ENCODE measurements at places on chromosomes 16 and 17. TPM values are rescaled to one million over a fixed set of nuclear protein-coding genes. Genes with fewer than 3 reads are reported as not detected.

Gene PTGES3L
- 0.44 TPM for total RNA-seq

Gene CTF1
- 2.6 TPM for total RNA-seq

Gene HBQ1
- not detected for total RNA-seq

Gene TEDC2
- 1.0 TPM for total RNA-seq

Gene ZFPM1
- 0.32 TPM for total RNA-seq

Gene MYL4
- total RNA-seq: not detected

Gene SPATA20
- total RNA-seq: 58.4 TPM

Gene CNTNAP1
- total RNA-seq: 1.8 TPM

Gene ALKBH5
- total RNA-seq: 80.0 TPM

Gene ALOX12
- not detected for total RNA-seq

Gene PLEKHM1
- total RNA-seq: 49.0 TPM

Gene CES1
- 22.0 TPM for total RNA-seq

- no peak for DNase-seq
- H3K4me3 ChIP-seq: no peak overlapping the region
- H3K36me3 ChIP-seq: no peaks in the 10 kb centered on the region
- no peaks in the 10 kb centered on the region for H3K4me1 ChIP-seq
Observed at GRCh38 chr17:13387952-13388351, 213.8 kb downstream of the HS3ST3A1 start.

DNA sequence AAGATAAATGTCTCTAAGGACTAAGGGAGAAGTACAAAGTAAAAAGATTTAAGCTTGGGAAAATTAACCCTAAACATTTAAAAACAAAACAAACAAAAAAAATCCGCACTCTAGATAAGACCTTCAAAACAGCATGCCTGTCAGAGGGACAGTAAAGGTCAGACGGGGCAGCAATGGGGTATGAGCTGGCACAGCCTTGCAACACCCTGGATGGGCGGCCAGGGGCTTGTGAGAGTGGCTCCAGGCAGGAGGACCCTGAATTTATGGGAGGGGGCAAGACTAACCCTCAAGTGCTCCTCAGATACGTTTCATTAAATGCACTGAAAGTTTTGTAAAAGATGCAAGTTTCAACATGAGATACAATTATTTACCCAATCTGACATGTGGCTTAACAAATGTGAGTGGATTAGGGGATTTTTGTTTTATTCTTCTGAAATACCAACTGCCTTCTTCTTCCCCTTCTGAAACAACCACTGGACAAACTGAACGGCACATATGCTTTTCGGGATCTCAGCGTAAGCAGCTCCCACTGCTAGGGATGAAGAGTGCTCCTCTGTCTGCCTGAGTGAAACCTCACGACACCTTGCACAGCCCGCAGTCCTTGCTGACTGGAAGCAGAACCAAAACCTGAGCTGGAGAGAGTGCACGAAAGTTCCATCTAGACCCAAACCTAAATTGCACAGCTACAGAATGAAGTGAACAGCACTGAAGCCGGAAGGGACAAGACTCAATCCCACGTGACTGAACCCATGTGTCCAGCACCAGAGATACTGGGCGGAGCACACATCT is 128.4 kb downstream of the ANKRD11 start:
- no peaks in the 10 kb centered on the region for H3K27me3 ChIP-seq
- DNase-seq: no peak
- no peak overlapping the region for H3K4me3 ChIP-seq
- H3K36me3 ChIP-seq: no peaks in the 10 kb centered on the region
- H3K27ac ChIP-seq: peak overlapping the region; percentile 40
- H3K4me1 ChIP-seq: peaks cover 40% of the 10 kb centered on the region

DNA sequence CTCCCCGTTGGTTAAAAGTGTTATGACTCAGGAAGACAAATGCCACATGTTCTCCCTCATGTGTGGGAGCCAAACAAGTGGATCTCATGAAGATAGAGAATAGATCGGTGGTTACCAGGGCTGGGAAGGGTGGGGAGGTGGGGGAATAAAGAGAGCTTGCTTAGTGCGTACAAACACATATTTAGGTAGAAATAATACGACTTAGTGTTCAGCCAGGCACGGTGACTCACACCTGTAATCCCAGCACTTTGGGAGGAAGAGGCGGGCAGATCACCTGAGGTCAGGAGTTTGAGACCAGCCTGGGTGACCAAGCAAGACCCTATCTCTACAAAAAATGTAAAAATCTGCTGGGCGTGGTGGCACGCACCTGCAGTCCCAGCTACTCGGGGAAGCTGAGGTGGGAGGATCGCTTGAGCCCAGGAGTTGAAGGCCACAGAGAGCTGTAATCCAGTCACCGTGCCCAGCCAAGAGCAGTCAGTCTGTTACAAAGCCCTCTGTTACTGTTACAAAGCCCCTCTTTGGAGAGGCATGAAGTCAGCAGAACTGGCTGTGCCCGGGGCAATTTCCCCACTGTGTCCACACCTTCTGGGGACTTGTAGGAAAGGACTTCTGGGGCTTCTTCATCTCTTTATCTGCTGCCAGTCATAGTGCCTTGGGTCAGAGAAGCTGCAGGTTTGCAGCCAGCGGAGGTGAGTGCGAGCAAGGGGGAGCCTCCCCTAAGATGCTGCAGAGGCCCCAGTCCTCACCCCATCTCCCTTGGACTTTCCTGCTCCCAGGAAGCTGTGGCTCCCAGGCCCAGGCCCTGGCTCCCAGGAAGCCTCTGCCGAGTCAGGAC is 4.3 kb upstream of the ALDH3A1 start:
- no peak for DNase-seq
- peak overlapping the region; percentile 85 for H3K27ac ChIP-seq
- H3K36me3 ChIP-seq: no peaks in the 10 kb centered on the region
- no peaks in the 10 kb centered on the region for H3K4me1 ChIP-seq

- H3K4me3 ChIP-seq: no peak overlapping the region
- no peaks in the 10 kb centered on the region for H3K36me3 ChIP-seq
- no peak overlapping the region for H3K27ac ChIP-seq
- H3K4me1 ChIP-seq: no peaks in the 10 kb centered on the region
Observed at GRCh38 chr17:40841246-40841645, 18.8 kb upstream of the KRT10 start.

DNA sequence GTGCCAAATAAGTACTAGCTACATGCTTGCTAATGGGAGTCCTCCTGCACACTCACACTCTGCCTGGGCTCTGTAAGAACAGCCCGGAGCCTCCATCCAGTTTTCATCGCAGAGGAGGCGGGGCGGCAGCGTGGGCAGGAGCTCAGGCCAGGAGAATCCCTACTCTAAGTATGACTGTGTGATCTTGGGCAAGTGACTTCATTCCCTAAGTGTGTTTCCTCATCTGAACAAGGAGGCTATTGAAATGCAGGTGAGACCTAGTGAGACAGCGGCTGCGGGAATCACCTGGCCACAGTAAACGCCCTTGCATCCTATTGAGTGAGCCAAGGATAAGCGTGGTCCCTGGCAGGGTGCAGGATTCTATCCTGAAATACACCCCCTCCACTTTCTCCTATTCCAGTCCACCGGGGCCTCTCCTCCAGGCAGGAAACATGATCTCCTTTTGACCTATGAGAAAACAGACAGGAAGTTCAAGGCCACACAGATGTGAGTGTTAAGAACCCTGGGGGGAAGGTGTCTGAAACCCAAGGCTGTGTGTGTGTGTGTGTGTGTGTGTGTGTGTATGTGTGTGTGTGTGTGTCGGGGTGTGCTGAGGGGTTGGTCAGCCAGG is 5.2 kb upstream of the RAI1 start:
- peak; percentile 79 for DNase-seq
- H3K36me3 ChIP-seq: no peaks in the 10 kb centered on the region
- no peak overlapping the region for H3K4me3 ChIP-seq
- H3K27ac ChIP-seq: peak overlapping the region; percentile 53

DNA sequence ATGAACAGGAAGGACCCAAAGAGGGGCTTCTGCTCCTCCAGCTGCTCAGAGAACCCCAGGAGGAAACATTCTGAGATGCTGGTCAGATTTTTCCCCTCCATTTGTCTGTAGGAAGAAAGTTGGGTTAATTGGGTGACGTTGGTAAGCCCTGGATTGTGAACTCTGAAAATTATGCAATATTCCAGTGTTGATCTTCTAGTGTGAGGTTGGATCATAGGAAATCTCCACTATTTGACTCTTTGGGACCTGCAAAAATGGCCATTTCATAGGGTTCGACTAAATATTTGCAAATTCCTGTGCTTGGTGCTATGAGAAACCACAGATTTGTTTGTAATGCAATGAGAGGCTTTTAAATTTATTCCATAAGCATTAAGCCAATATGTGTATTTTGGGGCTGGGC is at the start of gene OR1G1:
Gene OR1G1, minus strand, starts transcription at position 101 of the 400 bp plus-strand sequence. Its CDS starts 0 bp downstream, at position 101.
- H3K27me3 ChIP-seq: peaks cover 12% of the 10 kb centered on the region
- H3K4me1 ChIP-seq: no peaks in the 10 kb centered on the region
- no peak within 1 kb of the TSS for H3K4me3 ChIP-seq
- H3K36me3 ChIP-seq: no peaks in the 10 kb centered on the region
- DNase-seq: no peak
- no peak within 1 kb of the TSS for H3K27ac ChIP-seq

DNA sequence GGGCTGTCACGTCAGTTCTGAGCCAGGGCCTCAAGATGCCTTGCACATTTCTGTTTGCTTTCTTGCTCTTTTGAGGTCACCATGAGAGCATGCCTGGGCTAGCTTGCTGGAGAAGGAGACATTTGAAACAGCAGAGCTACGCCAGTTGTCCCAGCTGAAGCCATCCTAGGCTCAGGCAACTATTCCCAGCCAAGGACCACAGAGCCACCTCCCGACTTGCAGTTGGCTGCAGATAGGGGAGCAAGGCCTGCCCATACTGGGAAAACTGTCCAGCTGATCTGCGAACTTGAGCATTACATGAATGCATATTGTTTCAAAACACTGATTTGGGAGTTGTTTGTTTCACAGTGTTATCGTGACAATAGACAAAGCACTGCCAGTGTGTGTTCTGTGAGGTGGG is 340.8 kb downstream of the XYLT1 start:
- no peak overlapping the region for H3K4me3 ChIP-seq
- no peaks in the 10 kb centered on the region for H3K36me3 ChIP-seq
- no peaks in the 10 kb centered on the region for H3K4me1 ChIP-seq
- no peak for DNase-seq
- no peaks in the 10 kb centered on the region for H3K27me3 ChIP-seq
- H3K27ac ChIP-seq: no peak overlapping the region

DNA sequence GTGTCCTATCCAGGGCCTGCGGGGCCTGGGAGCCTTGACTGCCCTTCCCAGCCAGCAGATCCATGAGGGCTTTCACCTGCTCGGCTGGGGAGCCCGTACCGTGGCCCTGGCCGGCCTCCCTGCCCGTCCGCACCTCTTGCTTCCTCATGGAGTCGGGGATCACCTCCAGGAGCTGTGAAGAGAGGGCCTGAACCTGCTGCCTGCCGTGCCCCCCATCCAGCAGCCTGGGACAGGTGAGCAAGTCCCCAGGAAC is 12.4 kb downstream of the NLRC3 start:
- H3K27ac ChIP-seq: no peak overlapping the region
- H3K27me3 ChIP-seq: no peaks in the 10 kb centered on the region
- no peaks in the 10 kb centered on the region for H3K36me3 ChIP-seq
- no peaks in the 10 kb centered on the region for H3K4me1 ChIP-seq
- DNase-seq: no peak
- H3K4me3 ChIP-seq: no peak overlapping the region

DNA sequence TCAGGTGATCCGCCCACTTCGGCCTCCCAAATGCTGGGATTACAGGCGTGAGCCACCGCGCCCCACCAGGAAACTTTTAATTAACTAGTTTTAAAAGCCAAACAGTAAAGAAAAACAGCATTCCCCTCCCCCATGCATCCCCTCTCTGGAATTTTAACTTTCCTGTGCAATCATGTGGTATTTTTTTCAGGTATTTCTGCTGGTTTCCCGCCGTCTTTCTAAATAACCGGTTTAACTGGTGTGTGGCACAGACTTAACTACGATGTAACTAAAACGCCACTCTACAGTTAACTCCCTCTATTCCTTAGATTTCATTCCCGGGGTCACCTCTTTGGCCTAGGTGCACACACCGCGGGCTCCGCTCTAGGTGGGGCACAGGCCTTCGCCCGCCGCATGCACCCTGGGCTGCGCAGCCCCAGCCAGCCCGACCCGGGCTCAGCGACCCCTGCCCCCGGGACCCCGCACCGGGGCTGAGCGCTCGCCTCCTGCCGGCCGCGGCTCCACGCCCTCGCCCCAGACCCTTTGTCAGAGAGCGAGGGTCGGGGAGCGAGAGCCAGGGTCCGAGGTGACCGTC is 15.1 kb upstream of the UTP6 start:
- H3K4me1 ChIP-seq: no peaks in the 10 kb centered on the region
- H3K4me3 ChIP-seq: no peak overlapping the region
- DNase-seq: no peak
- no peaks in the 10 kb centered on the region for H3K36me3 ChIP-seq

- DNase-seq: no peak
- H3K4me3 ChIP-seq: no peak overlapping the region
- no peaks in the 10 kb centered on the region for H3K36me3 ChIP-seq
- H3K27ac ChIP-seq: no peak overlapping the region
- H3K27me3 ChIP-seq: no peaks in the 10 kb centered on the region
Observed at GRCh38 chr17:22435231-22435974, 743.1 kb downstream of the KCNJ18 start.

- no peaks in the 10 kb centered on the region for H3K27me3 ChIP-seq
- no peaks in the 10 kb centered on the region for H3K36me3 ChIP-seq
- no peaks in the 10 kb centered on the region for H3K4me1 ChIP-seq
- DNase-seq: peak; percentile 61
Observed at GRCh38 chr17:11644265-11645212, 46.3 kb downstream of the DNAH9 start.

GRCh38 chr17:67615011-67615561 is 102.7 kb upstream of the NOL11 start:
- DNase-seq: no peak
- H3K4me3 ChIP-seq: no peak overlapping the region
- peak overlapping the region; percentile 20 for H3K27ac ChIP-seq

- no peak for DNase-seq
- H3K27me3 ChIP-seq: no peaks in the 10 kb centered on the region
- H3K4me1 ChIP-seq: no peaks in the 10 kb centered on the region
- H3K4me3 ChIP-seq: no peak overlapping the region
- no peaks in the 10 kb centered on the region for H3K36me3 ChIP-seq
Observed at GRCh38 chr16:79137426-79137939, 463.1 kb downstream of the MAF start.

DNA sequence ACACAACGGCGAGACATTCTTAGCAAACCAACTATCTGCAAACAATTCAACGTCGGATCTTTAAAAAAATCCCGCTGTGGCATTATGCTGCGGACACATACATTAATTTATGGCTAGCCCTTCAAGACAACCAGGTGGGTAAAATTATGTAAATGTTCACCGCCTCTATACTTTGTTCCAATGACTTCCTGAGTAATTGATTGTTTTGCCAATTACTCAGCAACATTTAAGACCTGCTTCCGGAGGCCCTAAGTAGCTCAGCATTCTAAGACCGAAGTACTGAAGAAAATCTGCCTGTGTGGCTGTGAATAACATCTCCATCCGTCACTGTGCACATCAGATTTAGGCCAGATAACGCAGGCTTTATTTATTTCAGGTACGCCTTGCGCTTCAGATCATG is 23.3 kb downstream of the QPRT start:
- no peak for DNase-seq
- H3K4me3 ChIP-seq: no peak overlapping the region
- no peaks in the 10 kb centered on the region for H3K36me3 ChIP-seq
- H3K4me1 ChIP-seq: no peaks in the 10 kb centered on the region

GRCh38 chr17:48442819-48443218 is 12.8 kb upstream of the SKAP1 start:
- no peak for DNase-seq
- no peaks in the 10 kb centered on the region for H3K4me1 ChIP-seq
- H3K27me3 ChIP-seq: peaks cover 8% of the 10 kb centered on the region
- no peaks in the 10 kb centered on the region for H3K36me3 ChIP-seq

GRCh38 chr16:69293401-69293800 is 17.7 kb upstream of the VPS4A start:
- H3K27me3 ChIP-seq: no peaks in the 10 kb centered on the region
- no peak overlapping the region for H3K4me3 ChIP-seq
- no peak for DNase-seq
- H3K4me1 ChIP-seq: no peaks in the 10 kb centered on the region

- no peak overlapping the region for H3K4me3 ChIP-seq
- H3K4me1 ChIP-seq: no peaks in the 10 kb centered on the region
- H3K27ac ChIP-seq: no peak overlapping the region
- no peaks in the 10 kb centered on the region for H3K27me3 ChIP-seq
- no peaks in the 10 kb centered on the region for H3K36me3 ChIP-seq
Observed at GRCh38 chr17:5299383-5299782, 17.3 kb downstream of the RABEP1 start.

Data from breast epithelium (tissue), 4 donors.